ENCODE measurements at places on chromosomes 12 and 14. TPM values are rescaled to one million over a fixed set of nuclear protein-coding genes. Genes with fewer than 3 reads are reported as not detected.

DNA sequence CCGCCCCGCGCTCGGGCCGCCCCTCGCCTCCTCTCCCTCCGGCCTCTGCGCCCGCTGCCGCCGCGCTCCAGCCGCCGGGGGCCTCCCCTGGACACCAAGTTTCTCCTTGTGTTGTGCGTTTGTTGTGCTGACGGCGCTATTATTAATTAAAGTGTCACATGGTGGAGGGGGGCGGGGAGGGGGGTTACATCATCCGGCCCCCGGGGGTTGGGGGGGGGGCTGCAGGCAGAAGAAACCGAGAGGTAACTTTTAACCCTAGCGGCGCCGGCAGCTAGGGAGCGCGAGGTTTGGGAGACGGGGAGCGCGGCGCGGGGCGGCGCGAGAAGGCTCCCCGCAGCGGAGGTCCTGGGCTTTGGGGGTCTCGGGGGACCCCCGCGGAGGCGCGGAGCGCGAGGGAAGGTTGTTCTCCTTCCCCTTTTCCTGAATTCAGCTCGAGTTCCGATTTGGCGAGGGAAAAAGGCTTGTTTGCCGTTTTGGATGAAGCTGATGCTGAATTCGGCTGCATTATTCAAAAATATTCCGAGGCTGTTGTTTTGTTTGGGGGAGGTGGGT is at the start of gene HRK:
Gene HRK (minus strand): TSS at position 117 of the 552 bp plus-strand sequence. CDS start 134 bp downstream, outside the sequence.
- no peak for DNase-seq

GRCh38 chr12:132399092-132400010 is 70.0 kb upstream of the GALNT9 start:
- DNase-seq: no peak

DNA sequence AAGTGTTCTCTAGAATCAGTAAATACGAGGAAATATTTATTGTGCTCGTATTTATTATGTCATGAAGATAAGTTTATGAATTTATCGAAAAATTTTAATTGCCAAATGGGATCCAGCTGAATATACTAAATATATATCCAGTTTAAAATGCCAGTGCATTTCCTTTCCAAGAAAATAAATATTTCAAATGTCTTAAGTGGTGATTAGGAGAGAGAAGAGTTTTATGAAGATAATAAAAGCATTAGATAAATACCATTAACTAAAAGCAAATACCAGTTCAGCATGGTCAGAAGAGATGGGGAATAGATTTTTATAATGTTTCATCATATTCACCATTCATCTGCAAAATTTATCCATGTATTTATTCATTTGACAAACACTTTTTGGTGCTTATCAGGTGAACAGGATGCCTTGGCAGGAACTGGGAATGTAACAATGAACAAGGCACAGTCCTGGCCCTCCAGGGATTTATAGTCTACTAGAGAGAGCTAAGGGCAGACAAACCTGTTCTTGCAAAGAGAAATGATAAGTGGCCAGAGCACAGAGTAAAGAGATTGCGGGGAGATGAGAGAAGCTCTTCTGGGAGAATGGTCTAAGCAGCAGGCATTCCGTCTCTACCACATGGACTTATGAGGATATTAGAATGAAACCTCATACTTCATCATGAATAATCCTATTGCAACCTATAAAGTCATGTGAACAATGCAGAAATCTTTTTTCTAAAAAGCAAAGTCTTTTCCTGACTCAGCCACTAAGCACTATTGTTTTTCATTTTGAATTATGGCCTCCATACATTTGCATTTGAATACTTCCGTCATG is 143.7 kb upstream of the ABCD2 start:
- no peak for DNase-seq

- DNase-seq: no peak
Measured at GRCh38 chr14:85987292-85987691, 457.3 kb downstream of the FLRT2 start.

DNA sequence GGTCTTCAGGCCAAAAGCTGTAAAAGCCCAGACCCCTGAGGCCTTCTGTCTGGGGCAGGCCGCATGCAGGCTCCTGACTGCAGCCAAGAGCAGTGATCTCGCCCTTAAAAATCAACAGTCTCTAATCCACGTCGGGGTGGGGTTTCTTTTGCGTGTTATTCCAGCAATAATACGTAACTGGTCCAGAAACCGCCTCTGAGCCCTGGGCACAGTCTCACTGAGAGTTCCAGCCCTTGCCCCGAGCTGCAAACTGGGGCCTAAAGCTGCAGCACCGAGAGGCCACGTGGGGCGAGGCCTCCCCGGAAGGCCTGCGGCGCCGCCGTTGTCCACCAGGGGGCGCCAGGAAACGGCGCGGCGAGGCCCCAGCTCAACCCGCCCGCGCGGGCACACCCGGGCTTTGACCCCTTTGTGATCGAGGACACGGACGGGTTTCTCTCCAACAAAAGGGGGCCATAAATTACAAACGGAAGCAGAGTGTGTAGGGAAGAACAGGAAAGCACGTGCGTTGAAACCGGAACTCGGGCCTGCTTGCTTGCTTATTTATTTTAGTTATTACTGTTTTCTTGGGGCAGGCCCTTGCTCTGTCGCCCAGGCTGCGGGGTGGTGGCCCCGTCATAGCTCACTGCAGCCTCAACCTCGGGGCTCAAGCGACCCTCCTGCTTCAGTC is 87.2 kb downstream of the NINJ2 start:
- no peak for DNase-seq

DNA sequence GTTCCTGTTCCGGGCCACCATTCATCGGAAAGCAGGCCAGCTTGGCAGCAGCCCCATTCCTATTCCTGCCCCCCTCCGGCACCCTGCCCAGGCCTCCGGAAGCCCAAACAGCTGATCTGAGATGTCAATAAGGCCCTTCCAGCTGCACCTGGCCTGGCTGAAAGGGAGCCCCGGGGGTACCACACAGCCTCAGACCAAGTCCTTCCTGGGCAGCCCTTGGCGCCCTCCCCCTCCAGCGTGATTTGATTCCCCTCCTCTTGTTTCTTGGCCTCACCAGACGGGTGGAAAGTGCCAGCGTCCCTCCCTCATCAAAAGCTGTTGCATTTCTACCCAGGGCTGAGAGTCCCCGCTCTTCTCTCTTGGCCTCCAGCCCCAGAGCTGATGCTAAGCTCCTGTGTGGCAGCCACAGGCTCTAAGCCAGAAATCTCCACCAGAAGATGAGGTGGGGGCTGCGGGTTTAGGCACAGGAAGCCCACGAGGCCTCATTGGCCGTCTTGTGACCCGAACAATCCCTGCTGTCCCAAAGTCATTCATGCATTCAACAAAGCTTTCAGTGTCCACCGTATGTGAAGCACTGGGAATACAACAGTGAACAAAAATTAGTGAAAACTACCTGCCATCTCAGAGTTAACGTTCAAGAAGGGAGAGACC is 215.4 kb downstream of the SLC41A2 start:
- DNase-seq: no peak

Gene SLC39A2
- total RNA-seq: not detected

Gene GTF2A1
- total RNA-seq: 18.4 TPM
